ENCODE measurements at places on chromosomes 2 and 18.

- DNase-seq, result no peak
These were observed 15.2 kb downstream of the NFATC1 start for GRCh38 chr18:79410731-79411613.

GRCh38 chr2:25335971-25336370 is 5.8 kb downstream of the DNMT3A start:
- DNase-seq, result no peak

GRCh38 chr2:235171550-235172031 is 219.8 kb downstream of the SH3BP4 start:
- no peak for DNase-seq

DNA sequence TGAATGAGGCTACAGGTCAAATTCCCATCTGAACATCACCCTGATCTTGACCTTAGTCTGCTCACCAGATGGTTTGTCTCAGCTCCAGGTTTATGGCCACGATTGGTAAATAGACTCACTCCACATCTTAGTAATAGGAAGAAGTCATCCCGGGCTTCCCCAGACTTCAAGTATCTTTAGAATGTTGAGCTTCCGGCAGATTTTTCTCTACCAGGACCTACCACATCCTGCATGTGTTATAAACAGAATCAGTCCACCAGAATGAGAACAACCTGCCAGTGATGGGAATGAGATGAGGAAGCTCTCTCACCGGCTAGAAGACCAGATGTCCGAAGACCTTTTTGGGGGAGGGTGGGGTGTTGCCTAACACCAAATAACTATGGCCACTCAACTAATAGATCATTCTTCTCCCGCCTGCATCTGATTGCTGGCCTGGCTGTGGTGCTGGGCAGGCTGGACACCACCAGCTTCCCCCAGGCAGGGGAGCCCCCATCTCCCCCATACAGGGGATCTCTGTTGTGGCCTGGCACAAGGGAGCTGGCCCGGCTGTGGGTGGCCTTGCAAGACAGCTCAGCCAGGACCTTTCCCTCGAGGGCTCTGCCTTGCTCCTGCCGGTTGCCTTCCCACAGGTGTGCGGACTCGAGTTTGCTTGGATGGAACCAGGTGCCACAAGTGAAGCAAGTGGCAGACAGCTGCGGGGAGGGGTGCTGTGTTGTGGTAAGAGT is 88.5 kb downstream of the SH3RF3 start:
- peak; percentile 20 for DNase-seq

- no peak for DNase-seq
These were observed 37.0 kb upstream of the MPP4 start for GRCh38 chr2:201735486-201735885.
